ENCODE measurements at places on chromosomes 6 and 20. TPM values are rescaled to one million over a fixed set of nuclear protein-coding genes. Genes with fewer than 3 reads are reported as not detected.

DNA sequence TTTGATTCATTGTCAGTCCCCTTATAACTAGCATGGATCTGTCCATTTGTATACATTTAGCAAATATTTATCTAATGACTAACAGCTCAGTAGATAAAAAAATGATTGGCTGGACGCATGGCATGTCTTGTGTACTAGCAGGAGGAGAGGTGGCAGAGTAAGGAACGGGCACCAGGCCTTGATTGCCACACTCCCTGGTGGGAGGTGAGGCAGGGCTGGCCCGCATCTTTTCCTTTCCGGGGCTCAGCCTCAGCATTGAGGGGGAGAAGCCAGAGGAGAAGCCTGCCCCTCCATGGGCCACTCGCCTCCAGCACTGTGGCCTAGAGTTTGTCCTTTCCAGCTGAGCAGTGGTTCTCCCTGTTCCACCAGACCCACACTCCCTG, 84.9 kb upstream of the TMEM181 start:
- peak; percentile 32 for DNase-seq

Gene TRPC4AP
- total RNA-seq: 92.6 TPM

DNA sequence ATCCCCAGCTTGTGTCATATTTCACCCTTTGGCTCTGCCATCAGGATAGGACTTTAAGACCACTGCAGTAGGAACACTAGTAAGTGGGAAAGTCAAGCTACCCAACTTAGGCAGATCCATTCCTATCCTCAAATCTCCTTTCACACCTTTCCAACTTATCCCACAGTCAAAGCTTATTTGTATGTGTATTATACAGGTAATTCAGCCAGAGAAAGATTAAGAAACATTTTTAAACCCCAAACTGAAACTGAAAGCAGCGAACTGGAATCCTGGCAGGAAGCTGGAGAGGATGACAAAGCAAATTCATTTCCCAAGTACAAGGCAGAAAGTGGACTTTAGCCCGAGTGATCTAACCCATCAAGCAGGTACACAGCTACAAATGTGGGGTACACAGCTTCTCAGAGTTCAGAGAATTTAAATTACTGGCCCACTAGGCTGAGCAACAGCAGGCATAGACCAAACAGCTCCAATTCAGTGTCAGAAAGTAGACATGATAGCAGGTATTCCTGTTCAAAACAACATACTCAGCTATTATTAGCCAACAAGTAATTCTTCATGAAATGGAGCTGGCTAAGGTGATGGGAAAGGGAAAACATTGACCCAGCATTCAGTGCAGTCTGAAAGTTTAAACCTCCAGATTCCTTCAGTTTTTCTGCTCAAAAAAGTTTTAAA, 39.1 kb downstream of the ILRUN start:
- DNase-seq: peak; percentile 83

DNA sequence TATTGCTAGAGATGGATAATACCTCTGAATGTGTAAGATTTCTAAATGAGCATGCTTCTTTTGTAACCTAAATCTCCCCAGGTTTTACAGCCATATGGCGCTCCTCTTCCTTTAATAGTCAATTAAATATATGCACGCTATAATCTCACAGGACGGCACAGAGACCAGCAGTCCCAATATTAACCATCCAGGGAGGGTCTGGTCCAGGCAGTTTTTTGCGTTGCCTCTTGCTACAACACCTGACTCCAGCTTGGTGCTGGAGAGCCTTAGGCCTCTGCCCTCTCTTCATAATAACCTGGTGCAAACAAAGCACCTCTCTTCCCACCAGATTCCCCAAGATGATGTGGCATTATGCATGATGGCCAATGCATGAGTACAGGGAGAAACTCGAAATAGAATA, 183.4 kb downstream of the LY86 start:
- no peak for DNase-seq

All from astrocyte (in vitro differentiated cells and primary cell).